Stimulated activated CD8-positive, alpha-beta memory T cell treated with anti-CD3 and anti-CD28 coated beads, Interleukin-2, amount 100 ng/mL, for 1 hour (primary cell): ENCODE measurements at places on chromosomes 11 and 22.

DNA sequence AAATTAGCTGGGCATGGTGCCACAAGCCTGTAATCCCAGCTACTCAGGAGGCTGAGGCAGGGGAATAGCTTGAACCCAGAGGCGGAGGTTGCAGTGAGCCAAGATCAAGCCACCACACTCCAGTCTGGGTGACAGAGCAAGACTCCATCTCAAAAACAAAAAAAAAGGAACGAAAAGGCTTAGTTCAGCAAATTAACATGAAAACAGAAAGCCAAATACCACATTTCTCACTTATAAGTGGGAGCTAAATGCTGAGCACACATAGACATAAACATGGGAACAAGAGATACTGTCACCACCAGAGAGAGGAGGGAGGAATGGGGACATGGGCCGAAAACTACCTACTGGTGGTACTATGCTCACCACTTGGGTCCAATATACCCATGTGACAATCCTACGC, 38.6 kb downstream of the SCGB1A1 start:
- DNase-seq = no peak

GRCh38 chr11:130785380-130786116, 130.7 kb downstream of the SNX19 start:
- DNase-seq = no peak

DNA sequence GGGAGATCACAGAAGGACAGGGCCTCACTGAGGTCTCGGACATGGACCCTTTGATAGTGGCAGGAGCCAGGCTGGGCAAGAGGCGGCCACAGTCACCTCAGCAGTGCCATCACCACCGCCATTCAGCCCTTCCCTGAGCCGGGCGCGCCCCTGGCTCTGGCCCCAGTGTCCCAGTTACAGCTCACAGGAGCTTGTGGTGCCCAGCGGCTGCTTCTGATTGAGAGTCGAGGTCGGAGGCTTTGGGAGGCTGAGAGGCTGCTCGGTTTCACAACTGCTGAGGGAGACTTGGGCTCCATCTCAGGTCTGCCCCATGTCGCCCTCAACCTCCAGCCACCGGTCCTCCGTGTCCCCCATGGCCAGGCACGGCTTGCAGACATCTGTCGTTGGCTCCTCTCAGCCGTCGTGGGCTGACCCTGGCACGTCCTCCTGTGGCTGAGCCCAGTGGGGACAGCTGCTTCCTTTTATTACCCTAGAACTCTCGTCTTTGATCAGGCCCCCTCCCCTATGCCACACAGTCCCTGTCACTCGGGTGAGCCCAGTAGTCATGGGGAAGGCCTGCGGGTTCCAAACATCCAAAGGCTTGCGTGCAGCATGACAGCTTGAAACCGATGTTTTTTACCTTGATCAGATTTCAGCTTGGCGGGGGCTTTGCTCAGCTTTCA, 28.4 kb upstream of the PPP6R3 start:
- no peak for DNase-seq

GRCh38 chr11:46377290-46377689, 4.2 kb upstream of the MDK start:
- no peak for DNase-seq

DNA sequence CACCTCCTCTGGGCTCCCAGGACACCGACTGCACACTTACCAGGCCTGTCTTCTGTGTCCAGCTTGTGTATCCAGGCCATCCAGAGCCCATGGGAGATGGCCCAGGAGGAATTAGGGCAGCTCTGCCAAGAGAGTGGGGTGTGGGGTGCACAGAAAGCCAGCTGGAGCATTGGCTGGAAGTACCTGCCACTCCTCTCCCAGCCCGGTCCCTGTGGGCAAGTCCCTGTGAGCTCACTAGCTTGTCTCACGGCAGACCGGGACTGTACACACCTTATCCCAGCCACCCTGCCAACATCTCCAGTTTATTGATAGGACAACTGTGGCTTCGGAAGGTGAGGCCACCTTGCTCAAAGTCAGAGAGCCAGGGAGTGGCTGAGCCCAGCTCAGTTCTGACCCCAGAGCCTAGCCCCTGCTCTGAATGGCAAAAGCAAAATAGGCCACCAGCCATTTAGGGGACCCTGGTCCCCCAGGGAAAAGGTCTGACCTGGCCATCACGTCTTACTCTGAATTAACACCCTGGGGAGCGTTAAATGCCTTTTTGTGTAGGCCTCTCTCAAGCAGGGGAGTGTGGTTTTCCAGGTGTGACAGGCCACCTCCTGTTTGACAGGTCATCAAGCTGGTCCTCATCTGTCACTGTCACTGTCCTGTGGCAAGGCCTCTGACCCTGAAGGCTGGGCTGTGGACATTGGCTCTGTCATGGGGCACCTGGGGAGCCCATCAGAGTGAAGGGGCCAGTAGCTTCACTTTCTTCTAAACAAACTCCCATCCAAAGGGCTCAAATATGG, 15.1 kb downstream of the UQCR10 start:
- DNase-seq = no peak

GRCh38 chr11:130312046-130312445, 2.7 kb downstream of the ZBTB44 start:
- DNase-seq = no peak

DNA sequence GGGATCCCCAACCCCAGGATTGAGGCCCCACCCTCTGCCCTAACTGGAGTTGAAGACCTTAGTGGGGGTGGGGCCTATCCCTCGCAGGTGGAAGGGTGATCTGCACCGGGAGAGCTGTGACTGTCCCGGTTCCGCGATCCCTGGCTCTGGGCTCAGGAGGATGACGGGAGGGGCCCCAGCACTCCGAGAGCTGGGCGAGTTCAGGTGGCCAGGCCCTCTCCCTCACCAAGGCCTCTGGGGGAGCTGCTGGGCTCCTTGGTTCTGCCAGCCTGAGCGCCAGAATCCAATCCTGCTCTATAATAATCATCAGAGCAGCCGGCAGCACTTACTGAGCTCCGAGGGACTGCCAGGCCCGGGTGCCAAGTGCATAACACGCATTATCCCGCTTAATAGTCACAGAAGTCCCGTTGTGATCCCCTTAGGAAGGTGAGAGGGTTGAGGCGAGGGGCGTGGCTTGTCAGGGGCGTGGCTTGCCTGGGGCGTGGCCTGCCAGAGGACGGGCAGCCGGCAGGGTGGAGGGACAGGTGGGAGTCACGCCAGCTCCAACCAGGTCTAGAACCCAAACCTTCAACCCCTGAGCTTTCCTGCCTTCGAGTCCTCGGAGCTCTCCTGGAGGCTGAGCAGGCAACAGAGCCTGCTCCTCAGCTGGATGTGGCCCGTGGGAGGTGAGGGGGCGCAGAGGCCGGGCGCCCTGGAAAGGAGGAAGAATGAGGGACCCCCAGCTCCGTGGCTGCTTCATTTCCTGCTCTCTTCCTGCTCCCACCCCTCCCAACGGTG, 7.3 kb upstream of the SYT7 start:
- DNase-seq = peak; percentile 37

DNA sequence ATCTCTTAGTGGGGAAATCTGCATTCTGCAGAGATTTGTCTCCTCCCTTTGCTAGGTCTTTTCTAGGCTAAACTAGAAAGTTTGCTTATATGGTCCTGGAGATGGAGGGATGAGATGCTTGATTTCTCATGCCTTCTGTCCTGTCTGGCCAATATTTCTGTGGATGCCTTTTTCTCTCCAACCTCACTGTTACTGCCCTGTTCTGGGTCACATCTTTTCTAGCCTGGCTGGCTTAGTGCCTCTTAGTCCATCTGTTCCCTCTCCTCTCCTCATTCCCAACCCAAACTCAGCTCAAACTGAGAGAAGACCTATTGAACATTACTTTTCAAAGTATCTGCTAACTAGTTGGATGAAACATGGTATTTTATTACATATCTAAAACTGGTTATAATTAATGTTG, 62.0 kb downstream of the RRM1 start:
- no peak for DNase-seq

DNA sequence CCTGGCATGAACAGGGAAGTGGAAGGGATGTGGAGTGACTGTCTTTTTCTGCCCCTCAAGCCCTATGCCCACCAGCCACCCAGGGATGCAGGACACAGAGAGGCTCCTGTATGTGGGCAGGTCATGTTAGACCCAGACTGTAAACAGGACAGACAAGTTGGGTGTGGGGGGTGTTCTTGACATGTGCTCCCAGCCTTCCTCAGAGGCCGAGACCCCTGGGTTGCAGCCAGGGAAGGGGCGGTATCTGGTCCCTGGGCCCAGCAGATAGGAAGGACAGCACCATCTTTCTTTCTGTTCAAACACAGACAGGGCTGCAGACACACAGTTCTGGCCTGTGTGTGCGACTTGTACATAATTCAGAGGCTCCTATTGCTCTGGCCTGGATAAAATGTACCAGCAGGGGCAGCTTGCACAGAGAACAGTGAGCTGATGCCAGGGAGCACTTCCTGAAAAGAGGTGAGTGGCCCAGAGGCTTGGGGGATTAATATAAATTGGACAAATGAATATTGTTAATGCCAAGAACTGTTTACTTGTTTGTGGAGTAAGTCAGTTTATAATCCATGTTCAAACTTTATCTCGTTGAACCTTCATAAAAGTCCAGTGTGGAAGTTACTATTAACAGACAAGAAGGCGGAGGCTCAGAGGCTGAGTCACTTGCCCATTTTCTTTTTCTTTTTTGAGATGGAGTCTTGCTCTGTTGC, 16.6 kb downstream of the GDPD5 start:
- DNase-seq = no peak

- no peak for DNase-seq
These were observed 36.3 kb upstream of the LRRC10B start for GRCh38 chr11:61472282-61472681.

GRCh38 chr22:44338906-44339305, 26.2 kb upstream of the SHISAL1 start:
- no peak for DNase-seq

- no peak for DNase-seq
These were observed 62.4 kb downstream of the MYH9 start for GRCh38 chr22:36325154-36326031.

GRCh38 chr22:16915701-16916100, 90.5 kb upstream of the XKR3 start:
- DNase-seq = no peak

DNA sequence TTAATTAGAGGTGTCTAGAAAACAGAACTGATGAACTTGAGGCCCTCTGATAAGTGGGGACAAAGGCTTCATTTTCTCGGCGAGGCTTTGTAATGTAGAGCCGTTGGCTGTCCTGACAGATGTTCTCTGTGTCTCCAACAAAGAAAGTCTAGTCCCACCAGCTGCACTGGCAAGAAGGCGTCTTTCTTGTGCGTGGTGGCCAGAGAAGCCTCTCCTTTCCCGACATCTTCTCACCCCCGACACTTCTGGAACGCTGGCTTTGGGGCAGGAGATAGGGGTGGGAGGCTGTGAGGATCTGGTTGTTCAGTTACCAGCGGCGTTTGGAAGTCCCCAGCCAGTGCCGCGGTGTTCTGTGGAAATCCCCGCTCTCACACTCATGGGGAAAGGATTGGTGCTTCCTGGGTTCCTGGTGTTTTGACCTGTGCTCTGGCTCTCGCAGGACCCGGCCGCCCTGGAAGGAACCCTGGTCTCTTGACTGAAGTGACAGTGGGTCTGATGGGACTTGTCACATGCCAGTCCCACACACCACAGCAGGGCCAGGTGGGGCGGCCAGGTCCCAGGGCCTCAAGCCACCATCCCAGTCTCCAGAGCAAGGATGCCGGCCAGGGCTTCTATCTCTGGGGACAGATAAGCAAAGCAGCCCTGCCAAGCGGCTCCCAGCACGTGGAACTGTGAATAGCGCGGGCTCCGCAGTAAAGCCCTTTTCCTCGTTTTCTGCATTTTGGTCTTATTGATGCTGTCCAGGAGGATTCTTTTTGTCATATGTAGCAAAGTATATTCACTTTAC, 23.2 kb downstream of the FADS2 start:
- no peak for DNase-seq

DNA sequence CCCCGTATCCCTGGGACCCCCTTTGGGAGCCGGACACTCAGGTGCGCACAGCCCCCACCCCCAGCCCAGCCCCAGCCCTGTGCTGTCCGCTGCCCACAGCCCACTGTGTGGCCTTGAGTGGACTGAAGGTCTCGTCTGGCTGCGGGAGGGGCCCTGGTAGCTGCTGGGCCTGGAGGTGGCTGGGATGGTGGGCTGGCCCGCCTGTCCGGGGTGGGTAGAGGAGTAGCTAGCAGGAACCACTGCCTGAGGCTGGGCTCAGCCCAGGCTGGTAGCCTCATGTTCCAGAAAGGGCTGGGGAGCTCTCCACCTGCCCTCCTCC, 4.6 kb upstream of the MUC6 start:
- no peak for DNase-seq

DNA sequence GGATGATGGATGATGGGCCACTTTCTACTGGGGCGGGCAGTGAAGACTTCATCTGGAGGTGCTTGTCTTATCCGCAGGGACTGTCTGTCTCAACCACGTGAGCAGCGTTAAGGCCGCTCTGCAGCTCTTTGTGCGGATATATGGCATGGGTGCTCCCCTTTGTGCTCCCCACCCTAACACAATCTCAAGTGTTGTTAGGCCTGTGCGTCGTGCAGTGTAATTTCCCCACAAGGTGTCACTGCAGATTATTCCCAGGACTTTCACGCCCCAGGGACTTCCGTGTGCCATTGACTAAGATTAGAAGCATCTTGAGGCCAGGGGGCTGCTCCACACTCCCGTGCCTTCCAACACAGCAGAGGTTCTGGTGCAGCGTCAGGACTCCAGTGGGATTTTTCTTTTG, 65.3 kb downstream of the TBC1D22A start:
- DNase-seq = no peak

GRCh38 chr11:122779047-122779629, 59.2 kb upstream of the CRTAM start:
- DNase-seq = no peak
